ENCODE measurements at places on chromosomes 12 and 14.

- no peak for DNase-seq
Observed at GRCh38 chr12:14362352-14362751, 3.1 kb upstream of the ATF7IP start.

DNA sequence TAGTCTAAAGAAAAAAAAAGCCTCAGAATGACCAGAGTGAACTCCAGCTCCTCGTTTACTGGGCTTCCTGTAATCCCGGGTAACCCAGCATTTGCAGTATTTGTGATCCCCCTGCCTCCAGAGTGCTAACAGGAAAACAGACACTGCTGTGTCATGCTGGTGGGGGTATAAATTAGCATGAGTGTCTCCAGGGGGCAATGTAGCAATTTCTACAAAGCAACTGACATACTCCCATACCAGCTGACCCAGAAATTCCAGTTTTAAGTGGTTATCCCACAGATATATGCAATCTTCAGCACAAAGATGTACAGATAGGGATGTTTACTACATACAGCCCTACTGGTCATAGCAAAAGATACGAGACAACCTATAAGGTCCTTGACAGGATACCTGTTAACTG lies 18.8 kb downstream of the TTC7B start:
- no peak for DNase-seq

- DNase-seq, result no peak
Observed at GRCh38 chr12:132075026-132075713, 68.9 kb downstream of the DDX51 start.

GRCh38 chr14:64549791-64550620 lies at the start of gene PPP1R36:
PPP1R36 (plus strand) TSS chr14:64549961; CDS start chr14:64549998, 37 bp downstream.
- DNase-seq, result peak; percentile 20

- no peak for DNase-seq
Observed at GRCh38 chr12:4215229-4216186, 58.1 kb upstream of the CCND2 start.
